ENCODE measurements at places on chromosomes 4 and X.

- no peak for DNase-seq
These were observed 411.9 kb upstream of the ACTRT1 start for GRCh38 chrX:128464116-128464515.

DNA sequence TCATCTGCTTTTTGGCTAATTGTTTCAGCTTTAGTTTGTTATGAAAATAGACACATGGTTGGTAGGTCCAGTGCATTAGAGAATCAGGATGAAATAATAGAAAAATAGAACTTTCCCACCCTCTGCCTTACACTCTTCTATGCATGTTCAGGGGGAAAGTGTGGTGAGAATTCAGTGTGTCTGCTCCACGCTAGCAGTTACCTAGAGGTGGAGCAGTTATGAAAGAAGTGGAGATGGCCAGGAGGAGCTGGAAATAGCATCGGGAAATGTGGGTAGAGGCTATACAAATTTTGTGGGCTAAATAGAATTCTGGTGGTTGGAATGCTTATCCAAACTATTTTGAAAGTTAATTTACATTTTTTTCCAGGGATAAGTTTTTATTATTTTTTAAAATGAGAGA is 91.4 kb upstream of the MAD2L1 start:
- no peak for DNase-seq

- DNase-seq: no peak
These were observed 7.2 kb downstream of the PRKG2 start for GRCh38 chr4:81207828-81208227.

DNA sequence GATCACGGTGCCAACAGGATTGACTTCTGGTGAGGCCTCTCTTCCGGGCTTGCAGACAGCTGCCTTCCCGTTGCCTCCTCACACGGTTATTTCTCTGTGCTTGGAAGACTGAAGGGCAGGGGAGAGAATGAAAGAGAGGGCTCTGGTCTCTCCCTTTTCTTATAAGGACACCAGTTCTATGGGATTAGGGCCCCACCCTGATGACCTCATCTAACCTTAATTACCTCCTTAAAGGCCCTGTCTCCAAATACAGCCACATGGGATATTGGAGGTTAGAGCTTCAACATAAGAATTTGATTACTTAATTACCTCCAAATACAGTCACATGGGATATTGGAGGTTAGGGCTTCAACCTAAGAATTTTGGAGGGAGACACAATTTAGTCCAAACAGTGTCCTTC is 46.5 kb downstream of the EVC start:
- DNase-seq: no peak

GRCh38 chr4:7581477-7581876 is 146.7 kb upstream of the PSAPL1 start:
- no peak for DNase-seq

- no peak for DNase-seq
These were observed 29.3 kb downstream of the RGS12 start for GRCh38 chr4:3322059-3322550.

DNA sequence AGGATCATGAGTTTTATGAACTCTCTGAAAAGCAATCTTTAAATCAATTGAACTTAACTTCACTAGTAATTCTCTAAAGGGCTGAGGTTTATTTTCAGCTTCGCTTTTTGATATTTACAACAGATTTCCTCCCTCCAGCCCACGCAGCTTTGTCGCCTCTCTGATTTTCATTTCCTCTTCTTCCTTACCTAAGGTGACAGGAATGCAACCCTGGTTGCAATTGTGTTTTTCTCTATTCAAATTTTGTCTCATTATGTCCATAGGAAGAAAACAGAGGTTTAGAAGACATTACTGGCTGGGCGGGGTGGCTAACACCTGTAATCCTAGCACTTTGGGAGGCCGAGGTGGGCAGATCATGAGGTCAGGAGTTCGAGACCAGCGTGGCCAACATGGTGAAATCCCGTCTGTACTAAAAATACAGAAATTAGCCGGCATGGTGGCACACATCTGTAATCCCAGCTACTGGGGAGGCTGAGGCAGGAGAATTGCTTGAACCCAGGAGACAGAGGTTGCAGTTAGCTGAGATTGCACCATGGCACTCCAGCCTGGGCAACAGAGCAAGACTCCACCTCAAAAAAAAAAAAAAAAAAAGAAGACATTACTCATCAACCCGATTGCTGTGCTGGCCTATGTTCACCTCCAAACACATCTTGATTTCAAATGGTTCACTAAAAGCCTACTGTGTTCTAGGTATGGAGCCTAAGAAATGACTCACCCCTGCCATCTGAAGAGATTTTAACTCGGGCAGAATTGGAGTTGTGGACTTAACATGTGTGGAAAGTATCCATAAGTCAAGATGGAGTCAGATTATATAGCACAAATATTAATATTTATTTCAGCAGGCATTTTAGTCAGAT is 36.8 kb downstream of the VSIG4 start:
- DNase-seq: no peak

- no peak for DNase-seq
These were observed 11.6 kb downstream of the PDZD4 start for GRCh38 chrX:153818571-153819383.

- no peak for DNase-seq
These were observed 37.8 kb downstream of the CLCN3 start for GRCh38 chr4:169658196-169658595.

DNA sequence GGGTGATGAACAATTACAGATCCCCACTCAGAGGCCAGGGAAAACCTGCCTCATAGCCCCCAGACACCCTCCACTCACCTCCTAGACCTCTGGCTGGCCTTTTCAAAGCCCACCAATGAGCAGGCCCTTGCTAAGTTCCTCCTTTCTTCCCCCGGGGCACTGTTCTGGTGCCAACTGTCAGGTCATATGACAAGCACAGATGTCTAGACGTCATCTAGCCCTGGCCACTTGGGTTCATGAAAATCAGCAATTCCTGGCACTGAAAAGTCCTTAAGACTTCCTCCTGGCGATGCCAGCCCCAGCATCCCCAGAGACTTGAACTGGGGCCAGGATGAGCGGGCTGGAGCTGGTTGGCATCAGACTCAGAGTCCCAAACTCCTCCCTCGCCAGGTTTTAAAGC is 115.6 kb upstream of the NALF2 start:
- DNase-seq: no peak

- DNase-seq: peak; percentile 17
These were observed 37.3 kb upstream of the RASL11B start for GRCh38 chr4:52824603-52825459.

DNA sequence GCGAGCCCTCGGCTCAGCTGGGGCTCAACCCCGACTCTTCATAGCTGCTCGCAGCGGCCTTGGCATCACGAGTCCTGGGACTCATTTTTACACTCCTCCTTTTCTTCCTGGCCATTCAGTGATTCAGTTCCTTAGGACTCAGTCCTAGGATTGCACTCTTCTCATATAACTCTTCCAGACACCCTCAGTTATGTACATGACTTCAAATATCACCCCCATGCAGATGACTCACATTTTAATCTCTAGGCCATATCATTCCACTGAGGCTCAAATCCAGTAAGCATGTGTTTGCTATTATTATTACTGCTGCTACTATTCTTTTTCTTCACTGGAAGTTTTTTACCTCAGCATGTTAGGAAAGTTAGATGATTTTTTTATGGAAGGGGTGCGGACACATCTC is 14.4 kb downstream of the ITGB1BP2 start:
- no peak for DNase-seq

GRCh38 chr4:122602277-122603142 is 18.4 kb downstream of the IL21 start:
- no peak for DNase-seq

DNA sequence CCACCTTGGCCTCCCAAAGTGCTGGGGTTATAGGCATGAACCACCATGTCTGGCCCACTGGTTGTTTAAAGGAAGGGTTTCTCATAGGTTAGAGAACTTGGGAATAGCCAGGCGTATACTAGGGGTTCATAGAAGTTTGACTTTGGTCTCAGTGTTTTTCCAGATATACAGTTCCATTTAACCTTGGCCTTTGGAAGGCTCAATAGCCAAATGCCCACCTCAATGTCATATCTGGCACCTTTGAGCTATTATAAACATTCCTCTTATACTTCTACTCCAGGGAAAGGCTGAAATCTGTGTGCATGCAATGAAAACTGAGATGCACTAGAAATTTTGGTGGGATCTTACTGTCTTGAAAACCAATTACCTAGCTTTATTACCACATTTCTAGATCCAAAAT is 47.5 kb upstream of the PROM1 start:
- DNase-seq: no peak

- no peak for DNase-seq
These were observed 23.0 kb upstream of the LIMCH1 start for GRCh38 chr4:41514766-41515481.

GRCh38 chr4:71261001-71261400 is 77.8 kb upstream of the SLC4A4 start:
- DNase-seq: no peak

GRCh38 chr4:77804471-77804870 is 14.7 kb downstream of the CNOT6L start:
- no peak for DNase-seq

GRCh38 chrX:66014084-66014483 is 25.8 kb downstream of the VSIG4 start:
- DNase-seq: no peak

DNA sequence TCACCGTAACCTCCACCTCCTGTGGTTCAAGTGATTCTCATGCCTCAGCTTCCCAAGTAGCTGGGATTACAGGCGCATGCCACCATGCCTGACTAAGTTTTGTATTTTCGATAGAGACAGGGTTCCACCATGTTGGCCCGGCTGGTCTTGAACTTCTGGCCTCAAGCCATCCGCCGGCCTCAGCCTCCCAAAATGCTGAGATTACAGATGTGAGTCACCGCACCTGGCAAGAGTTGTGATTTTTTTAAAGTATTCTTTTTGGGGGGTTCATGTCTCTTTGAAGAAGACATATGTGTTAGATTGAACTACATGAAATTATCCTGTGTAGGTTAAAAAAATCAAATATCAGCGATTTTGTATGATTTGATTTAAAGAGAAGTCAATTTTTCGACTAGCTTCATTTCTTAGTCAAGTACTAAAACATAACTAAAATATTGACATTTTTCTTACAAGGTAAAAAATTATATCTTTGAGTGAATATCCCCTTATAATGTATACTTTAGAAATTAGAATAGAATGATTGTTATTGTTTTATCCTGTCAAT is 60.3 kb upstream of the ANTXR2 start:
- no peak for DNase-seq

DNA sequence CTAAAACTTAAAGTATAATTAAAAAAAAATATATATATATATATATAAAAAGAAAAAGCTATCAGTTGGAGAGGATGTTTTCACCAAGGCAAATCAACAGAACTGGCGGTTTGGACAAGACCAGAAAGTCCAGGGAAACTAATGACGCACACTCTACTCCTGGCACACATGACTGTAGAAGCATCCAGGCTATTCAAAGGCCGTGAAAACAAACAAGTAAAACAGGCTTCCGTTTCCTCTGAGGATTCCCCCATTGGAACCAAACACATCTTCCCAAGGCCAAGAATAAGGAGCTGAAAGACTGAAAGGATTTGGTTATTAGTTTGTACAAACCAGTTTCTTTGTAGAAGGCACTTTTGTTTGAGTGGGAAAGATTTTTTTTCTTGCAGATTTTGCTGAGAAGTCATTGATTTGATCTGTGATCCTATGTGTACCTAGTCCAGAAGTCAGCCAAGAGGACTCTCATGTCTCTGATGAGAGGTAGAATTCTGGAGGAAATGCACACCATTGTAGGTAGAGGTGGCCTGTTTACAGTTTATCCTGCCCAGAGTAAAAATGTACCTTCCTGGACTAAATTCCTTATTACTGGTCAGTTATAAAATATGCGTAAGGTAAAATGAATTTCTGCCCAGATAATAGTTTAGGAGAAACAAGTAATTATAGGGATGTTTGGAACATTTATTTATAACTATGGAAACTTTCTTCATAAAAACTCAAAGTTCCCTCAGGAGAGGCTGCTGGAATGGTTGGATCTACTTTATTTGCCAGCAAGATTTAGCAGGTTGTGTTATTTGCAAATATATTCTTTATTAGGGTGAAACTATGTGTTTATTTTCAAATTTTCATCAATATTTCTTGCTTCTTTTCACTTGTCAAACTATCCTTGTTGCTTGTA is 66.5 kb downstream of the DMP1 start:
- DNase-seq: no peak

- no peak for DNase-seq
These were observed 5.8 kb downstream of the LRPAP1 start for GRCh38 chr4:3526456-3526855.

GRCh38 chrX:32798990-32799389 is 412.4 kb downstream of the DMD start:
- DNase-seq: no peak

GRCh38 chr4:148245015-148245414 is 197.2 kb downstream of the NR3C2 start:
- no peak for DNase-seq

GRCh38 chrX:74465424-74465823 is 44.1 kb downstream of the SLC16A2 start:
- DNase-seq: no peak

- no peak for DNase-seq
These were observed 145.6 kb downstream of the AMELX start for GRCh38 chrX:11438767-11439166.

DNA sequence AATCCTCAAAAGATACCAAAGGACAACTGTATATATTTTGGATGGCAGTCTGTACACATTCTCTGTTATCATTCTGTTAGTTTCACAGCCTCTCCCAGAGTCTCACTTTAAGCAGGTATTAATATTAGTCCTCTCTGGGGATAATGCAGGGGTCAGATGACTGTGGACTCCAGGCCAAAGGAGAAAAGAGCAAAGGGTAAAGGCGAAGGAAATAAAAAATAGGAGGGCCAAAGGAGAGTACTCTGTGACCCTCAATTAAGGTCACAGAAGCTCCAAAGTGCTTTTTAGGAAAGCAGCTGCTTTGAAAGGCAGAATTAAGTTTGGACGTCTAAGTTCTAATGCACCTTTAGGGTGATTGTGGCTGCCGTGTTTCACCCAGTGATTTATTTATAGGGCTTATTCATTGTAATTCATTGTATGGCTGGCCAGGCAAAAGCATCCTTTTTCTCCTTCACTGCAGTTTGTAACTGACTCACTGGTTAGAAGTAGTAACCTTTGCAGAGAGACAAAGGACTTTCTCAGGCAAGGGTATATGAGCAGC is 7.8 kb downstream of the MSMO1 start:
- no peak for DNase-seq

DNA sequence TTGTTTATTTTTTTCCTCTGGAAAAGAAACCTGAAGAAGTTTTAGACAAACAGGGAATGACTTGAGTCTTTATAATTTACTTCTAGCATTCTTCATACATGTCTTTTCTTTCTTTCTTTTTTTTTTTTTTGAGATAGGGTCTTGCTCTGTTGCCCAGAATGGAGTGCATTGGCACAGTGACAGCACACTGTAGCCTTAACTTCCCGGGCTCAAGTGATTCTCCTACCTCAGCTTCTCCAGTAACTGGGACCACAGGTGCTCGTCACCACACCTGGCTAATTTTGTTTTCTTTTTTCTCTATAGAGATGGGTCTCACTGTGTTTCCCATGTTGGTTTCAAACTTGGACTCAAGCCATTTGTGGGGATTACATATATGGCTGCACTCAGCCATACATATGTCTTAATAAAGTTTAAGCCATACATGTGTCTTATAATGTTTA is 71.8 kb downstream of the RAPGEF2 start:
- no peak for DNase-seq

Data from cortex of kidney (tissue), 1 donor.